ENCODE measurements at places on chromosomes 2 and 18. TPM values are rescaled to one million over a fixed set of nuclear protein-coding genes. Genes with fewer than 3 reads are reported as not detected.
A peak's percentile ranks its signal among the peaks of the same experiment; 100 is the strongest.

Gene G6PC2
- total RNA-seq, result not detected

Gene UGT1A3
- total RNA-seq, result not detected

DNA sequence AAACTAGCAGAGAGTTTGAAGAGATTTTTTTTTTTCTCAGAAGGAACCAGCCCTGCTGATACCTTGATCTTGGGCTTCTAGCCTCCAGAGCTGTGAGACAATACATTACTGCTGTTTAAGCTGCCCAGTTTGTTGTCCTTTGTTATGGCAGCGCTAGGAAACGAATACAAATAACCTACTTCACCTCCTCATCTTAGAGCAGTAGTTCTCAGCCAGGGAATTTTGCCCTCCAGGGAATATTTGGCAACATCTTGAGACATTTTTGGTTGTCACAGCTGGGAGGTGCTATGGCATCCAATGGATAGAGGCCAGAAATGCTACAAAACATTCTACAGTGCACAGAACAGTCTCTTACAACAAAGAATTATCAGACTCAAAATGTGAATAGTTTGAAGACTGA lies 43.9 kb upstream of the BCL11A start:
- no peak for DNase-seq

GRCh38 chr18:45328296-45328695 lies 287.0 kb upstream of the SLC14A2 start:
- no peak for DNase-seq

Gene STPG4
- total RNA-seq, result not detected

Gene ABCG5
- not detected for total RNA-seq

DNA sequence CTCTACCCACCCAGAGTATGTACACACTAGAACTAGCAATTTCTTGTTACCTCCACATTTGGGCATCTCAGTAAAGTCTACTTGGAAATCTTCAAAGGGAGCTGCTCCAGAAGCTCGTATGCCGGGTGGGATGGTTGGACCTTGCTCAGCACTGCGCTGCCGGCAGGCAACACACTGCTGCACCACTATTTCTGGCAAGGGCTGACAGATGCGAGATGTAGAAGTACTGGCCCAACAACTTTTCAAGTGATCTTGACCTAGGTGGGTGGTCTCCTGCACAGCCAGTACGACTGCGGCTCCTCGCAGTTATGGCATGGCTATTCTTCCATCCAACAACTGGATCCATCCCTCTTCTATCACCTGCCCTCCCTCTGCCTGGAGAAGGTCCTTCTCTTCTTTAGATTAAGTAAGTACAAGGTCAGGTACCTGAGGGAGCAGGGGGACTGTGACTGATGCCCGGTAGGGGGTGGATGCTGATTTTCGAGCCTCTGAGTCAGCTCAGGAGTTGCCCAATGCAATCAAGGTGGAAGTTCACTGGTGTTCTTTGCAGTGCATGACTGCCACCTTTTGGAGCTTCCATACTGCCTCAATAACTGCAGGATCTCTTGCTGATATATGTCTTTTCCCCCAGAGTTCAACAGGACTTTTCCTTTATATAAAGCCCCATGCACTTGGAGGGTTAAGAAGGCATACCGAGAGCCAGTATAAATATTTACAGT lies 100.4 kb upstream of the SLC1A4 start:
- DNase-seq, result no peak

DNA sequence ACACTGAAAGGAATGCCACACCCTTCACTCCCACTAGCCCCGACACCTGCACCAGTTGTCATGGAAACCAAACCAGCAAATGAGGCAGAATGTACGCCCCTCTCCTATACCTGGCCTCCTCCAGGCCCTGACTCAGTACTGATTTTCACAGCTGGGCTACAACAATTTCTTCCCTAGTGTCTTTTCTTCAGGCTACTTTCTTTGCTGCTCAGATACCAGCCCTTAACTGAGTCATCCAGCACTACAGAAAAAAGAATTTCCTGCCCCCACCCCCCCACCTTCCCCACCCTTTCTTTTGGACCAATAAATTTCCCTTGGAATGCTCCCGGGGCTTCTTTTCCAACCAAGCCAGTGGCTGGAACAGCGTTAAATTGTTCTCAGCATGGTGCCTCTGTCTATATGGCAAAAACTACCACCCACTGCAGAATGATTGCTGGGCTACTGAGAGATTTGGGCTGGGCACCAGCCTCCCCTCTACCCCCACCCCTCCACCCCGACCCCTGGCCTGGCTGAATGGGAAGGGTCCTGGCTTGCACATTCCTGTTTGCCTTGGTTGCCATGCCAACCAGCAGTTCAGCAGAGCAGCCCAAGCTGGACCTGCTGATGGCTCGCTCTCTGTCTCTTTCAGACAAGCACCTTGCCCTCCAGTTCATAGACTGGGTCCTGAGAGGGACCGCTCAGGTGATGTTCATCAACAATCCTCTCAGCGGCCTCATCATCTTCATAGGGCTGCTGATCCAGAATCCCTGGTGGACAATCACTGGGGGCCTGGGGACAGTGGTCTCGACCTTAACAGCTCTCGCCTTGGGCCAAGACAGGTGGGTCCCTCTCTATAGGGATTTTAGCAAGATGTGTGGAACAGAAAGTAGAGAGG lies 11.3 kb downstream of the SLC14A2 start:
- peak; percentile 51 for DNase-seq
